Foreskin fibroblast (primary cell): ENCODE measurements at places on chromosomes 4 and X.

GRCh38 chr4:168717847-168718246 lies 221.0 kb downstream of the PALLD start:
- no peak for DNase-seq

DNA sequence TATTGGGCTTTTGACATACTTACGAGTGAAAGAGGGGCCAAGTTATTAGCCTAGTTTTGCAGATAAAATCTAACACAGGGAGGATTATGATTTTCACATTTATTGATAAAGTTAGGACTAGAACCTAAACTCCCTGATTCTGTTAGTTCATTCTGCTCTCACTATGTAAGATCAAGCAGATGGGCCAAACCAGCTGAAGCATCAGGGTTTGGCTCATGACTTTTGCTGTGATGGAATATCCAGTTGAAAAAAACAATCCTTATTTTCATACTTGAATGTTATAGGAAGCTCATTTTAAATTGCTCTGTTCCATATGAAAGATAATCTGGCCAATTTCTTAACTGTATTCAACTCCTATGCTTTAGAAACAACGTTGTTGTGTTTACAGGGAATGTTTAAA lies 21.2 kb downstream of the SPRY1 start:
- peak; percentile 46 for DNase-seq

DNA sequence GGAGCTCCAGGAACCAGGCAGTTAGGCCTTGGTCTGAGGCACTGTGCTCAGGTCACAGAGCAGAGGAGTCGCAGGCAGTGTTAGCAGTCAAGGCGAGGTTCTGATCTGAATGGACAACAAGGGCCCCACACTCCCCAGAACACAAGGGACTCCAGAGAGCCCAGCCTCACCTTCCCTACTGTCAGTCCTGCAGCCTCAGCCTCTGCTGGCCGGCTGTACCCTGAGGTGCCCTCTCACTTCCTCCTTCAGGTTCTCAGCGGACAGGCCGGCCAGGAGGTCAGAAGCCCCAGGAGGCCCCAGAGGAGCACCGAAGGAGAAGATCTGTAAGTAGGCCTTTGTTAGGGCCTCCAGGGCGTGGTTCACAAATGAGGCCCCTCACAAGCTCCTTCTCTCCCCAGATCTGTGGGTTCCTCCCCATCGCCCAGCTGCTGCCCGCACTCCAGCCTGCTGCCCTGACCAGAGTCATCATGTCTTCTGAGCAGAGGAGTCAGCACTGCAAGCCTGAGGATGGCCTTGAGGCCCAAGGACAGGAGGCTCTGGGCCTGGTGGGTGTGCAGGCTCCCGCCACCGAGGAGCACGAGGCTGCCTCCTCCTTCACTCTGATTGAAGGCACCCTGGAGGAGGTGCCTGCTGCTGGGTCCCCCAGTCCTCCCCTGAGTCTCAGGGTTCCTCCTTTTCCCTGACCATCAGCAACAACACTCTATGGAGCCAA lies 26.2 kb downstream of the MAGEA9 start:
- DNase-seq, result no peak

GRCh38 chrX:100404851-100405250 lies 5.2 kb downstream of the PCDH19 start:
- no peak for DNase-seq

DNA sequence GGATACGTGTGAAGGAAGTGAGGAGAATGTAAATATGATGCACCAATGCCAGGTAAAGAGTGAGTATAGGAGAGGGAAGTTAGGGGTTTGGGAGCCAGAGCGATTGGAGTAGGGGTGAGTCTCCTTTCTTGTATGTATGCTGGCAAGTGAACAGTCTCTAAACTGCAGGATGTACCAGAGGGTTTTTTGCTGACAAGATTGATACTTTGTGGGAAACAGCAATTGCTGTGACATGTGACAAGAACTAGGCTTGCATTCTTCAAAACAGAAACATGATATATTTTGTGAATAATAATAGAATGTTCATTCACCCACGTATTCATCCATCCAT lies 706 bp downstream of the CHIC1 start:
- DNase-seq, result peak; percentile 25

GRCh38 chrX:129781134-129781672 lies 1.5 kb downstream of the SASH3 start:
- no peak for DNase-seq
